ENCODE measurements at places on chromosomes 2 and 18. TPM values are rescaled to one million over a fixed set of nuclear protein-coding genes. Genes with fewer than 3 reads are reported as not detected.

RAB27B gene
- total RNA-seq = 1.1 TPM

ASAP2 gene
- 20.3 TPM for total RNA-seq

GRCh38 chr2:166000401-166000800 lies 46.8 kb upstream of the TTC21B start:
- no peak for DNase-seq

GRCh38 chr2:119279666-119280065 lies 56.0 kb downstream of the STEAP3 start:
- DNase-seq = no peak

- DNase-seq = no peak
These were observed 62.1 kb downstream of the HNMT start for GRCh38 chr2:138026111-138027020.

DNA sequence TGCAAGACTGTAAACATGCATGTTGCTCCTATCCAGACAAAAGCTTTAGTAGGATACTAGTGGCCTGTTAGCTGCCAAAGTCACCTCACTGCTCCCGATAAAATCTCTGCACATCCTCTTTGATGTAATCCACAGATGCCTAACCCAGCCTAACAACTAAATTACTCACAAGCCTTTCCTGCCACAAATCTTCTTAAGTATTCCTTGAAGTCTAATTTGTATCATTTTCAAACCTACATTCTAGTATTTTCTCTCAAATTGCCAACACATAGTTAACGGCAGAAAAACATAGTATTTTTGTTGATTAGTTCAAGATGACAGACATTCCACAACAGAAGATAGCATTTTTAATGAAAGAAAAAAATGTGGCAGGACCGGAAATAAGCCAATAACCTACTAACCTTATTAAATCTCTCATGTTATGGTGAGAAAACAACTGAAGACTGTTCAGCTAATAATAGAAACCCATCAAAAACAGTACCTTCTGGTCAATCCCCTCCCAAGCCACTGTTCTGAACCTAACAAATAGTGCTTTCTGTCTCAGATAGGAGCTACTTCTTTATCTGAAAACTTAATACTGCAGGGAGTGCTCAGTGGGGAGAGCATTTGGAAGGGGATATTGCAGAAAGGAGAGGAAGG lies at the start of gene MPP4:
MPP4 (minus strand) TSS at position 57 of the 639 bp plus-strand sequence. CDS start 4,690 bp downstream, outside the sequence.
- peak; percentile 46 for DNase-seq

DNA sequence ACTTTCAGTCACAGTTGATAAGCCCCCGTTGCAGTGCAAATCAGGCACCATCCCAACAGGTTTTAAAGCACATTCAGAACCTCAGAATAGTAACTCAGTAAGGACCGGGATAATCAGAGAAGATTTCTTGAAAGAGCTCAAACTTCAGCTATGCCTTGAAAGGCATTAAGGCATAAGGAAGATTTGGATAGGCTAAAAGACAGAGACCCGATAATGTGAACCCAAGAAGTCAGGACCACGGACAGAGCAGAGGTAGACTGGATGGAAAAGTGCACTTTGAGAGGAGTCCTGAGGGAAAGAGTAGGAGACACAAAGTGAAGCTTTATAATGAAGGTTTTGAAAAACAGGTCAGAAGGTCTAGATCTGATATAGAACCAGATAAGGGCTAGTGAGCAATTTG lies 36.9 kb upstream of the KLF7 start:
- DNase-seq = no peak

DNA sequence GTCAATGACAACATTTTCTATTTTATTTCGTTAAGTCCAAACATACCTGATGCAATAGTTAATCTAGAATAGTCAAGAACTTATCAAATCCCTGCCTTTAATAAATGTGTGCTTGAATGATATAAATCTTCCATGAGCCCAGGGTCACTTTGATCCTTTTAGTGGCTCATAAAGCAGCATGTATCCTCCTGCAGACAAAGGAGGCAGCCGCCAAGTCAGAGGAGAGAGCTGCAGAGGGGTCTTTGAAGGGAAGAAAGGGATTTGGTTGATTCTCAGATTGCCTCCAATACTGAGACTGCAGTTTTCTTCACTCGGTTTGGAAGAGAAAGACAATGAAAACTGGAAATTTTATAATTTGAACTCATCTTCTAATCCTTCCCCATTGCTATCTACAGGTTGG lies 378.4 kb upstream of the PIK3C3 start:
- DNase-seq = no peak

DNA sequence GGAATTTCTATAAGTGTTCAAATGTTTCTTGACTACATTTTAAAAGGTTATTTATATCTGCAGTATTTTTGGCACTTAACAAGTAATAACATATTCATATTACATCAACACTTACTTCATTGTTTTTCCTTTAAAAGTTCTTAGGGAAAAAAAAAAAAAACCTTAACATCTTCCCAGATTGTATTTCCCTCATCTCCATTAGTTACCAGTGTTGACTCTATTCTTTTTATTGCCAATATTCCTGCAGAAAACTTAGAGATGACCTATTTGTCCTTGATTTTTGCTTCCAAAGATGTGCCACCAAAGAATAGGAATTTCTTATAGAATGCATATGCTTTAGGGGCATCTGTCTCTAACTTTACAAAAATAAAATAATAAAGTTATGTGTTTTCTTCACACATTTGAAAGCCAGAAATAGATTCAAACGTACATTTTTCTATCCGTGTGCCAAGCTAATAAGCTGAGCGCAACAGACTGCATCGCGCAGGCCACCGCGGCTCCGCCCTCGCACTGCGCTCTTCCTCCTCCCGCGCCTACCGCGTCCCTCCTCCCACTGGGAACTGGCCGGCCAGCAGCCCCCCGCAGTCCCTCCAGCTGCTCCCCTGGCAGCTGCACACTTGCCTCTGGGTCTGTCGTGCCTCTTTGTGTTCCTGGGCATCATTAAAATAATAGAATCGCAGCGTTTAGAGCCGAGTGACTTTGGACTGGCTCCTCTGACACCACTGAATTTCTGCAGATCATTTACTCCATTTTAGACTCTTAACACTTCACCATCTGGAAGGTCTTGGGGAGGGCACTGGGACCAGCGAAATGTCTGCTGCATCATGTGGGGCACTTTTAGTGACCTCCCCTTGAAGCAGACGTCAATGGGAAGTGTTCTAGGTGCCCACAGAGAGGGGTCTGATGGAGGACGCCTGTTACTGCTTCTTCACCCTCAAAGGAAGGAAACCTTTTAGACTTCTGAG lies 21.2 kb upstream of the NAB1 start:
- DNase-seq = peak; percentile 46

- no peak for DNase-seq
These were observed 78.8 kb upstream of the PELI1 start for GRCh38 chr2:64223055-64223454.

DNA sequence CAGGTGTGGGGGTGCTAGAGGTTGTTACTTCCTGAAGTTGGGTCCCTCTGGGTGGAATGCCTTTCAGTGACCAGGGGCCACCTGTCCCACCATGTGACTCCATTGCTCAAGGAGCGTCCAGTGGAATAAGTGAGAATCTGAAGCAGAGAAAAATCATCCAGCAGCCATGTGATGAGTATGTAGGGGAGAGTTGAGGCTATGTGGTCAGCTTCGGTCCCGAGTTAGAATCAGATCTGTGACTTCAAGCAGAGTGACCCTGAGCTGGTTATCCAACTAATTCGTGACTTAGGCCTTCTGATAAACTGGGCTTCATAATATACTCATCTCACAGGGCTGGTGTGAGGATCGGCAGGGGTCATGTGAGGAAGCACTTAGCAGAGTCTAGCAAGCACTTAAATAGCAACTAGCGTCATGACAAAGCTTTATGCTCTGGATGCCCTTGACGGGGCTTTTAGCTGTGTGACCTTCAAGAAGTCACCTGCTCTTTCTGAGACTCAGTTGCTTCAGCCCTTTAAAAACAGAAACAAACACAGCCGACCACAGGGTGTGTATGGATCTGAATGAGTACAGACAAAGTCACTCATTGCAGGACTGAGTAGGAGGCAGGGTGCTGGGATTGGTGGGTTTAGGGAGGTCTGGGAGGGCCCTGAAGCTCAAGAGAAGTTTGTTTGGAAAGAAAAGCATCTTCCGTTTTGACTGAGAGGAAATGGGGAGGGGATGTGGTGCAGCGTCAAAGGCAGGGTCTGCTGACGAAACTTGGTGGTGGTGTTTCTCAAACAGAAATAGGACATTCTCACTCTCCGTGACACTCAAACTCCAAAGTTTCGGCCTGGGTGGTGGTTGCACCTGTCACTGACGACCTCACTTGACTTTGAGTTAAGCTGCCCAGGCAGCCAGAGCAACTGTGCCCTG lies 264.0 kb upstream of the CXCR4 start:
- no peak for DNase-seq

All from Daoy (cell line).